NAMALWA (cell line): ENCODE measurements at places on chromosomes 6 and 20.

GRCh38 chr6:151313066-151313491 is 73.3 kb downstream of the AKAP12 start:
- no peak for DNase-seq

- DNase-seq, result peak; percentile 81
These were observed 244.1 kb upstream of the QKI start for GRCh38 chr6:163170294-163170883.

DNA sequence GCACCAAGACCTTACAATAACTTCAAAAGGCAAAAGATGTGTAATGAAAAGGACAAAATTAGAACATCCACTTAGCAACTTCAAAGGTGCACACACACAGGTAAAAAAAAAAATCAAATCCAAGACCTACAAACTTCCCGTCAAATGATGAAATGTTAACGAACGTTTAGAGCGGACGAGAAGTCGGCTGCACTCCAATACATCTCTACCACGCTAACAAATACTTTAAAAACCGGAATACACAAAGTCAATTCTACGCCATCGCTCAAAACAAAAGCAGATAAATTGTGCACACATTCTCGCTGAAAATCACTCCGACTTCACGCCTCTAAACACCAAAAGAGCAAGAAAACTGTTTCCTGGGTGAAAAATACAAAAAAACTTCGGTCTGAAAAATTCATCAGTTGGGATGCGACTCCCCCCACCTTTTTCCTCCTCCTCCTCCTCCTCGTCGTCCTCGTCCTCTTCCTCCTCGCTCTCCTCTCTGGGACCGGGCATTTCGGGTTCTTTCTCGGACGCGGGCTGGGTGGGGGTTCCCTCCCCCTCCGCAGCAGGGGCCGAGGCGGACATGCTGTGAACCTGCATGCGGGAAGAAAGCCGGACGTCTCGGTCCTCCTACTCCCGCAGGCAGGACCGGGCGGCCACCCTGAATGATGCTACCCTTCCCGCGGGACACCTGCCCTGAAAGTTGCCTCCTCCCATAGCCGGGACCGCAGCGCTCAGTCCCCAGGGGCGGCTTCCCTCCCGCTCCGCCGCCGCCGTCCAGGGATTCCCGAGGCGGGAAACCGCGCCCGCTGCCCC is 712 bp downstream of the DEK start:
- DNase-seq, result peak; percentile 60

DNA sequence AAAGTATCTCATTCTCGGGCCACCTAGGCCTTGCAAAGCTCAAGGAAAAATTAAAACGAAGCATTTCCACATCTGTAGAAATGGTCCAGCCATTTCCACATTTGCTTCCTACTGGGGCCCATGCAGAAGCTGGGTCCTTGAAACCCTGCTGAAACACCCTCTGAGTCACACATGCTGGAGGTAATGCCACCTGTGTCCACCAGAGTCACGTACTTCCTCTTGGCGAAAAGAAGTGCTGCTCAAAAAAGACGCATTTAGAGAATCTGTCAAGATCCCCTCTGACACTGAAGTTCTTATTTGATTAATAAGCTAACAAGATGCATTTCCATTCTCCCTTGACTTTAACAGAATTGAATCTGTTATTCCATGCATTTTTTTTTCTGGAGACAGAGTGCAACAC is 423.2 kb downstream of the PREX1 start:
- DNase-seq, result peak; percentile 54

DNA sequence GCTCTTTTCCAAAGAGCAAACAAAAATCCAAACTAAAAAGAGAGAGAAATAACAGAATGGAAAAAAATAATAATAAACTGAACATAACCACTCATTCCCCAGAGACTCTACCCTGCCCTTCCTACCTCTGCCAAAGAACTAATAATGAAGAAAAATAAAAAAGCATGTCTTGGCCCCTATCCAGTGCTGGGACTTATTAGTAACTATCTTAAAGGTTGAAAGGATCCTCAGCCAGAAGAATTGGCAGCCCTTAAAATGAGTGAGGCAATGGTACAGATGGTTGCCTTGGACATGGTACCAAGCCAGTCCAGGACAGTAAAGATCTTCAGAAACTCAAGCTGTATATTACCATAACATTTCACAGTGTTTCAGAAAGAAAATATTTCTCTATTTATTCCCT is 279.3 kb downstream of the HACE1 start:
- DNase-seq, result no peak

- no peak for DNase-seq
These were observed 363.5 kb downstream of the SYNE1 start for GRCh38 chr6:152273638-152274037.

- no peak for DNase-seq
These were observed 28.5 kb upstream of the SCUBE3 start for GRCh38 chr6:35185302-35185681.

- no peak for DNase-seq
These were observed 9.6 kb downstream of the DYNLRB1 start for GRCh38 chr20:34525709-34526416.

DNA sequence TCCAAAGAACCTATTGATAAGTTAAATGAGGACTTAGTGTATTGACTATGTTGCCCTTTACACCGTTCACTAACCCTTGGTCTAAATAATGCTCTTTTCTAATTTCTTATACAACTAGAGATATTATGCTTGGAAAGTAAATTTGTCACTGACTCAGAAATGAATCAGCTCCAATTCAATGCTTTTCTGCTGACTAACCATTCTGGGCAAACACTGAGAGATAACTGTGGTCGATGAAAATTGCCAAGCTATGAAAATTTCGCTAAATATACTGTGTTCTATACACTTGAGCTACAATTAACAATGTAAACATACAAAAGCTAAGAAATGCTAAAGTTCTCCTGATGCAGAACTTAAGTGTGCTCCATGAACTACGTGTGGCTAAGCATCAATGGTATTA is 23.1 kb upstream of the FBXO9 start:
- no peak for DNase-seq

DNA sequence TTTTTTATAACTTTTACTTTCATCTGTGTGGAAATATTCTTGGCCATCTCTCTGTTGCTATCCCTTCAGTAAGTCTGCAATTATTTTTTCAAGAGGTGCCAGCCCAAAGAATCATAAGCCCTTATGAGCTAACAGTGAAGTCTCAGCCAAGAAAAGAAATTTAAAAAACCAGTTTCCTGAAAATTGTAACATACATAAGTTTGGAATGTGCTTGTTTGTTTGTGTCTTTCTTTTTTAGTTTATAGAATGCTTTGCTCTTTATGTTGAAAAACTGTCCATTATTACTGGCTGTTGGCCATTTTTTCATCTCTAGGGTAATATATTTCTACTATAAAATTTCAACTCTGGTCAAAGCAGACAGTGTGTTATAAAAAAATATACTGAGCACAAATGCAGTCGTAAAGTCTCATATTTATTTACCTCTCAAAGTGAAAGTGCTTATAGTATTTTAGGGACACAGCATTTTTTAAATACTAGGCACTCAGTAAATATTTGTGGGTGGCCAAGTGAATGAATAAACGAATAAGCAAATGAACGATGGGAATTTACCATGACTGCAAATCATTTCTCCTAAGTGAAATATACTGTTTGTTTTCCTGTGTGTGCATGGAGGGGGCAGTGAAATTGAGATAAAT is 659.7 kb downstream of the KIF16B start:
- DNase-seq, result no peak

DNA sequence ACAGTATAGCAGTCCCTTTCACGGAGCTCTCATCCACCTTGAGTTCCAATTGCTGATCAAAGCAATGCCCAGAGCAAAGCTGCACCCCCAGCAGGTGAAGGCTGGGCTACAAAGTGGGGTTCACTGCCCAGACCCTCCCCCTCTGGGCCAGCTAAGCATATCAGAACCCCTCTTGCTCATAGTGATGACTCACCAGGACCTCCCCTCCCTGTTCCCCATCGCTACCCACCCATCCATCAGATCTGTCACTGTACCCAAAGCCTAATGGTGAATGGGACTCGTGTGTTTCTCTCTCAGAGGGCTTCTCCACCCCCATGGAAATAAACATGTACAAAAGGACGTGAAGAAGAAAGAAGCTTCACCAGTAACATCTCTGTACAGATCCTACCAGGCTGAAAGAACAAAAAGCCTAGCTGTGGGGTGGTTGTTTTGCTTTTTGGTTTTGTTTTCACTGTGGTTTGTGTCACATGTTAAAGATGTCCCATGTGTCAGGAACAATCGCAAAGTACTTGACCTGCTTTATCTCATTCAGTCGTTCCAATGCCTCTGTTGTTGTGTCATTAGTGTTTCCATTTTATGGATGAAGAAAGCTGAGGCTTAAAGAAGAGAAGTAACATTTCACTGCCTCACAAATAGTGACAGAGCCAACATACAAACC is 518.5 kb downstream of the CD83 start:
- DNase-seq, result peak; percentile 19

DNA sequence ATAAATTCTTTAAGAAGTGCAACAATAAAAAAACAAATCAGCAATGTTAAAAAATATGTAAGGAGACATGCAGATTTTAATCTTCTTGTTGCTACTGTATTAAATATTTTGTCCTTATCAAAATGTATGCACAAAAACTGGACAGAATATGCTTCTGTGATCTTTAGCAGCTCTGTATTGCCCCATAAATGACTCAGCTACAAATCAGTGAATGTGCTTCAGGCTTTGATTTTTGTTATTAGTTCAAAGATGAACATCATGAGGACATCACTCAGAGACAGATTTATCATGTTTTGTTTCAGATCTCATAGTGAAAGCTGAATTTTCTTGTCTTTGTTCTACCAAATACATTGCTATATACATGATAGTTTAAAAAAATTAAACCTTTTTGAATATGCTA is 312.4 kb downstream of the GRIK2 start:
- DNase-seq, result no peak
